DMS79 (cell line): ENCODE measurements at places on chromosomes 4 and X.

- no peak for DNase-seq
Observed at GRCh38 chrX:16664074-16664473, 14.1 kb downstream of the S100G start.

DNA sequence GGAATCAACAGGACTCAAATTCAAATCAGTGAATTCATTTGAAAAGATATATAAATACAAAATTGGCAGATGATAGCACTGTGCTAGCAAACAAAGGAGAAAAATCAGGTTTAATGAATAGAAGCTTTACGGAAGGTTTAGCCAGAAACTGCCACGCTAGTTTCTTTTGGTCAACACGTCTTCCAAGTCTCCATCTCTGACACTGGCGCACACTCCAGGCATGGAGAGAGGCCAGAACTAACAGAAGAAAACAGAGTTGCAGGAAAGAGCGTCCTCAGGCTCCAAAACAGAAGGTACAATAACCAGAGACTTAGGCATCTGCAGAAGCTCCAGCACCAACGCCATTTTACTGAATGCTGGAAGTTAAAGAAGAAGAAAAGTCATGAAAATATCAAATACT lies 497.3 kb upstream of the FRG1 start:
- no peak for DNase-seq

GRCh38 chr4:173652283-173652931 lies 122.4 kb upstream of the HAND2 start:
- no peak for DNase-seq

DNA sequence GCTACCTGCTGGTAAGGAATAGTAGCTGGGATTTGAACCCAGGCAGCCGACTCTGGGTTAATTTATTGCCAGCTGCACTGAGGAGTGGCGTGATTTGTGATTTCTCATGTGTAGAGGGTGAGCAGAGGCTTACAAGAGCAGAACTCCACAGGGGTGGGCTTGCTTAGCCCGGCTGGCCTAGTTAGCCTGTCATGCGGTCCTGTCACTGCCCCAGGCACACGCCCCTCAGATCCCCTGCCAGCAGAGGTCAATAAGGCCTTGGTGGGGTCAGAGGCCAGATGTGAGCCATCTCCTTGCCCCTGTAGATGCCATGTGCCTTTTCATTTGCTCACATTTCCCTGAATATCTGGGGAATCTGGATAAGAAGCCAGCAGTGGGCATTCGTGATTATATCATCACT lies 13.4 kb downstream of the NSDHL start:
- DNase-seq, result no peak
